ENCODE measurements at places on chromosomes 16 and 17. TPM values are rescaled to one million over a fixed set of nuclear protein-coding genes. Genes with fewer than 3 reads are reported as not detected.

SLC38A7 gene
- 38.3 TPM for total RNA-seq

CLEC19A gene
- total RNA-seq: not detected

NPB gene
- total RNA-seq: 0.28 TPM

DRC3 gene
- 0.55 TPM for total RNA-seq

CHST4 gene
- total RNA-seq: not detected

STAC2 gene
- not detected for total RNA-seq

PRSS21 gene
- total RNA-seq: not detected

SYCE1L gene
- 0.46 TPM for total RNA-seq

RAB40B gene
- 5.3 TPM for total RNA-seq

OTOA gene
- total RNA-seq: under 0.01 TPM

MT4 gene
- not detected for total RNA-seq

HSPB9 gene
- total RNA-seq: not detected

PPM1E gene
- 0.09 TPM for total RNA-seq

HS3ST3B1 gene
- 3.5 TPM for total RNA-seq

CDYL2 gene
- 0.85 TPM for total RNA-seq

REXO5 gene
- 4.9 TPM for total RNA-seq

AP1G1 gene
- 45.4 TPM for total RNA-seq

GPR139 gene
- not detected for total RNA-seq

CCDC137 gene
- total RNA-seq: 6.5 TPM

KRTAP2-1 gene
- not detected for total RNA-seq

PIK3R6 gene
- total RNA-seq: not detected

CCL5 gene
- not detected for total RNA-seq

ADAD2 gene
- not detected for total RNA-seq

SLC16A13 gene
- 0.92 TPM for total RNA-seq
